ENCODE measurements at places on chromosomes 4 and X. TPM values are rescaled to one million over a fixed set of nuclear protein-coding genes. Genes with fewer than 3 reads are reported as not detected.

DNA sequence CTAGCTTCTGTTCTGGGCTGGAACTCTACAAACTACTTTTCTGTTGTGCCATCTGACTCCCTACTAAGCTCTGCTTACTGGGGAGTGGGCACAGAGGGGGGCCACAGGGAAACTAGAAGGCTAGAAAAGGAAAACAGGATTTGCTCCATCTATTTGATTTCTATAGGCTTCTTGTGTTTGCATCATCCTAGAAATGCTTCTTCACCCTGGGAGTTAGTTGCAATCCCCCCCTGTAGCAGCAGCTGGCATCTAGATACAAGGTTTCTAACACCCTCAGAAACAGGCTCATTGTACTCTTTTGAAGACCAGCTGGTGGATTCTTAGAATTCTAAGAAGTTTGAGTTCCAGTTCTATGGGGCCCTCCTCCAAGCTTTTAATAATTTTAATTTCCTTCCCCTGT lies 213.4 kb downstream of the TMA16 start:
- no peak for DNase-seq
- H3K4me3 ChIP-seq: no peak overlapping the region
- H3K4me1 ChIP-seq: no peaks in the 10 kb centered on the region
- no peaks in the 10 kb centered on the region for H3K36me3 ChIP-seq

PDLIM5 gene
- 26.7 TPM for total RNA-seq

HMGB3 gene
- 43.0 TPM for total RNA-seq

GRCh38 chrX:39877905-39878304 lies 219.9 kb downstream of the BCOR start:
- peaks cover 2% of the 10 kb centered on the region for H3K27me3 ChIP-seq
- H3K4me3 ChIP-seq: no peak overlapping the region

- H3K27me3 ChIP-seq: no peaks in the 10 kb centered on the region
- H3K27ac ChIP-seq: no peak overlapping the region
- H3K4me3 ChIP-seq: no peak overlapping the region
- DNase-seq: no peak
- H3K4me1 ChIP-seq: peaks cover 6% of the 10 kb centered on the region
Observed at GRCh38 chr4:2354760-2355159, 63.7 kb downstream of the ZFYVE28 start.

GRCh38 chrX:21974011-21974385 lies 33.5 kb downstream of the SMS start:
- peaks cover 41% of the 10 kb centered on the region for H3K4me1 ChIP-seq
- peaks cover 29% of the 10 kb centered on the region for H3K36me3 ChIP-seq
- DNase-seq: peak; percentile 8
- peak overlapping the region; percentile 48 for H3K4me3 ChIP-seq
- H3K27ac ChIP-seq: peak overlapping the region; percentile 94
- no peaks in the 10 kb centered on the region for H3K27me3 ChIP-seq

- peaks cover 3% of the 10 kb centered on the region for H3K27me3 ChIP-seq
- no peak overlapping the region for H3K27ac ChIP-seq
- no peaks in the 10 kb centered on the region for H3K36me3 ChIP-seq
- no peak for DNase-seq
Observed at GRCh38 chr4:109072595-109072994, 229.9 kb downstream of the COL25A1 start.

DNA sequence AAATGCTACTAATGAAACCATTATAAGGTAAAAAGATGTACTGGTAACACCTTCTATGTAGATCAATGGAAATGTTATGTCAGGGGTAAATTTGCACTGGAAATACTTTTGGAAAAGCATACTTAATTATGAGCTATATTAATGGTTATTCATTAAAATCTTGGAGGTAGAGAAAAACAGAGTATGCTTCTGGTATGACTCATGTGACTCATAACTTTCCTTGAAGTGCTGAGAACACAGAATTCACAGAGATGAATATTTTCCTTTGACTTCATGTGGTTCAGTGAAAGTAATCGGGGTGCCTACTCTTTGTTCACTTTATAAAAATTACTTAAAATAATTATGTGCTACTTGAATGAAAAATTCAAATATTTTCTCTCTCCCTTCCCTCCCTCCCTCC lies 254.2 kb downstream of the KCTD8 start:
- no peak overlapping the region for H3K27ac ChIP-seq
- no peak for DNase-seq
- no peak overlapping the region for H3K4me3 ChIP-seq
- H3K36me3 ChIP-seq: no peaks in the 10 kb centered on the region
- H3K4me1 ChIP-seq: no peaks in the 10 kb centered on the region
- no peaks in the 10 kb centered on the region for H3K27me3 ChIP-seq

DNA sequence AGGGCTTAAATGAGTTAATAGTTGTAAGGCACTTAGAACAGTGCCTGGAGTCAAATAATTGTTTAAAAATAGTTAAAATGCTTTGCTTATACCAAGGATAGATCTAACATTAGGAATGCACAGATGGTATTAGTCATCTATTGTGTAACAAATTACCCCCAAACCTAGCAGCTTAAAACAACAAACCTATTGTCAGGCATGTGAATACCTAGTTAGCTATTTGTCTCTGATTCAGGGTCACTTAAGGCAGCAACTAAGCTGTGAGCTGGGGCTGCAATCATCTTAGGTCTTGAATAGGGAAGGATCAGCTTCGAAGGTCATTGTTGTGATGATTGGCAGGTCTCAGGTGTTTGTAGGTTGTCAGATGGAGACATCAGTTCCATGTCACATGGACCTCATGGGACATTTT lies 42.4 kb upstream of the AGA start:
- H3K36me3 ChIP-seq: no peaks in the 10 kb centered on the region
- no peak overlapping the region for H3K27ac ChIP-seq
- no peak overlapping the region for H3K4me3 ChIP-seq

GRCh38 chrX:119488749-119489148 lies 20.5 kb downstream of the SLC25A5 start:
- H3K27me3 ChIP-seq: no peaks in the 10 kb centered on the region
- no peak overlapping the region for H3K4me3 ChIP-seq
- no peaks in the 10 kb centered on the region for H3K36me3 ChIP-seq
- peak; percentile 38 for DNase-seq
- no peak overlapping the region for H3K27ac ChIP-seq

CT45A3 gene
- not detected for total RNA-seq

- DNase-seq: no peak
- H3K4me1 ChIP-seq: peaks cover 12% of the 10 kb centered on the region
- peak overlapping the region; percentile 46 for H3K27ac ChIP-seq
- peaks cover 89% of the 10 kb centered on the region for H3K27me3 ChIP-seq
- H3K36me3 ChIP-seq: peaks cover 5% of the 10 kb centered on the region
Observed at GRCh38 chr4:84498203-84498934, 723 bp downstream of the NKX6-1 start.
